ENCODE measurements at places on chromosomes 12 and 14.
A peak's percentile ranks its signal among the peaks of the same experiment; 100 is the strongest.

DNA sequence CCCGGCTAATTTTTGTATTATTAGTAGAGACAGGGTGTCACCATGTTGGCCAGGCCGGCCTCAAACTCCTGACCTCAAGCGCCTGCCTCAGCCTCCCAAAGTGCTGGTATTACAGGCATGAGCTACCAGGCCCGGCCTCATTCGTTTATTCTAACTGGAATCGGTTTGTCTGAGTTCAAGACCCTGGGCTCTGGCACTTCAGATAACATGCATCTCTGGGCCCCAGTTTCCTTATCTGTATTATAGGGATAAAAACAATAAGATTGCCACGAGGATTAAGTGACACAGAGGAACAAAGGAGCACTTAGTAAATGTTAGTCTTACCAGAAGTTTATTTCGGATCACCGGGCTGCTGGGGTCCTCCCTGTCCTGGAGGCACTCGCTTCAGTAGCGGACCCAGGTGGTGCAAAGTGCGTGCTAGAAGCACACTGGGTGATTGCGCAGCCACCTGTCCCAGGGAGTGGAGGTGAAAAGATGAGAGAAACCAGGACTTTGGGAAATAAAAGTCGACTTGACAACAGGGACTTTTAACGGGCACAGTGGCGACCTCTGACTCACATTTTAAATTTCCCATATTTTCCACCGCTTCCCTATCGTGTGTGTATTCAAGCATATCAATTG is 37.5 kb downstream of the ACACB start:
- no peak for DNase-seq

GRCh38 chr12:45122768-45123380 is 72.0 kb upstream of the DBX2 start:
- DNase-seq: peak; percentile 18

- DNase-seq: peak; percentile 10
Measured at GRCh38 chr14:103243764-103244737, 90.0 kb upstream of the EIF5 start.

DNA sequence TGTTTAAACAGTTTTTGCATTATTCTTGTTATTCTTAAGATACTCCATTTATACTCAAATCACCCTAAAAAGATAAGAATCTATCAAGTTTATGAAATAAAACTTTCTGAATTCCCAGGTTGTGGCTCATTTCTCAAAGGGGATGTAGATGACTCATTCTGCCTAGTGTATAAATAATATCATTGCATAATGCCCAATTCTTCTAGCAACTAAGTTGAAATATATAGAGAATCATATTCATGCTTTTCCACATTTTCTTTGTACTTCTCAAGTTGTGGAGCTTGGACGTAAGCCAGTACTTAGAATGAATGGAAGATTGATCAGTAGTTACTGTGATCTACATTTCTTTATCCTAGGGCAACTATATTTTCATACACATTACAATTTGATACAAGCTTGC is 201.1 kb downstream of the PPFIA2 start:
- DNase-seq: peak; percentile 49

GRCh38 chr14:92573761-92574498 is 60.3 kb downstream of the RIN3 start:
- no peak for DNase-seq

GRCh38 chr12:51923506-51924365 is 16.4 kb downstream of the ACVRL1 start:
- DNase-seq: no peak

- no peak for DNase-seq
Measured at GRCh38 chr12:89544022-89544421, 18.2 kb upstream of the POC1B start.

- DNase-seq: no peak
Measured at GRCh38 chr12:53346491-53346890, 10.3 kb upstream of the SP7 start.

DNA sequence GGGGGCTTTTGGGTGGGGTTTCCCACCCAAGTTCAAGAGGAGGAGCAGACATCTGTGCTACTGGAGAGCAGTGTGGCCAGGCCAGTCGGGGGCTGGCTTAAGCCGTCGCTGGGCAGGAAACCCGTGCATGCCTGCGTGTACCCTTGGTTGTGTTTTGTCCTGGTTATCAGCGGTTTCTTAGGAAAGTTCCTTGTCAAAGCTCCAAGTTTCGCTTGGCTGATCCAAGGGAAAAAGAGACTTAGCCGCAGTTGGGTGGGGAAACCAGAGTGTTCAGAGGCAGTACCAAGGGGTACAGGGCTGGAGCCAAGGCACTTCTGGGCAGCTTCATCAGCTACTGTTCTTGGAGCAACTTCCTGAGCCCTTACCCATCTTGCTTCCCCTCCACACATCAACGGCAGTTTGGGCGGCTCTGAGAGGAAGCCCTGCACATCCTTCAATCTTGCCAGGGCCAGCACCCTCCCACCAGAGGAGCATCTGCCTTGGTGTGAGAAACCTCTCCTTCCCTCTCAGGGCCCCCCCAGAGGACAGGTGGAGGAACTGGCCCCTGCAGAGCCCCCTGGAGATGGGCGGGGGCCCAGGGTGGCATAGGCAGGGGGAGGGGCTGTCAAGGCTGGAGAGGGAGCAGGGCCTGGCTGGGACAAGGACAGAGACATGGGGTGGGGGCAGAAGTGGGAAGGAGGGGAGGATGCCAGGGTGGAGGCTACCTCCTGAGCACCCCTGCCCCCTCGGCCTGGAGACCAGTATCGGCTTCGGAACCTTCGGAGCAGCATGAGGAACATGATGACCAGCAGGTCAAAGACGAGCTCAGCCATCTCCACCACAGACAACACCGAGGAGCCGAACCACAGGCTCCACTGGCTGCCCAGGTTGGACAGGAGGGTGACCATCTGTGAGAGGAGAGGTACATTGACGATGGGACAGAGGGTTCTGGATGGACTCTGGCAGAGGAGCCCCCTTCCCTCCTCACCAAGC is 5.8 kb upstream of the TNFRSF1A start:
- DNase-seq: no peak

GRCh38 chr14:56905282-56905681 is 95.0 kb upstream of the OTX2 start:
- no peak for DNase-seq

GRCh38 chr14:101557811-101558738 is 3.2 kb upstream of the DIO3 start:
- no peak for DNase-seq

- no peak for DNase-seq
Measured at GRCh38 chr12:132617822-132618682, 524 bp upstream of the P2RX2 start.

- DNase-seq: peak; percentile 13
Measured at GRCh38 chr12:99670635-99671034, 23.1 kb downstream of the GARIN6 start.

DNA sequence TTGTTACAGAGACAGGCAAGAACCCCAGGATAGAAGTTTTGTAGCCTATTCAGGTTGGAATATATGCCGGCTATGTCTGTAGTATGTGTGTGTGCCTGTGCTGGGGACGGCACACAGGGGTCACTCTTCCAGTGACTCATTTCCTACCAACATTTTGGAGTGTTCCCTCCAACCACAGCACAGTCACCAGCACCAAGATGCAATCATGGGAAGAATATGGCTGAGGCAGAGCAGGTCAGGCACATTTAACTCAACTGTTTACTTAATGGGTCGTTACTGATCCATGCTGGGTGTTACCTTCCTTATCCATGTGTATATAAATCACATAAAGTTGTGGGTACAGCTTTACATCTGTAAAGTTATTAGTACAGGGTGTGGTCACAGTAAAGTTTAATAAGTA is 178.3 kb downstream of the PRKD1 start:
- peak; percentile 48 for DNase-seq

DNA sequence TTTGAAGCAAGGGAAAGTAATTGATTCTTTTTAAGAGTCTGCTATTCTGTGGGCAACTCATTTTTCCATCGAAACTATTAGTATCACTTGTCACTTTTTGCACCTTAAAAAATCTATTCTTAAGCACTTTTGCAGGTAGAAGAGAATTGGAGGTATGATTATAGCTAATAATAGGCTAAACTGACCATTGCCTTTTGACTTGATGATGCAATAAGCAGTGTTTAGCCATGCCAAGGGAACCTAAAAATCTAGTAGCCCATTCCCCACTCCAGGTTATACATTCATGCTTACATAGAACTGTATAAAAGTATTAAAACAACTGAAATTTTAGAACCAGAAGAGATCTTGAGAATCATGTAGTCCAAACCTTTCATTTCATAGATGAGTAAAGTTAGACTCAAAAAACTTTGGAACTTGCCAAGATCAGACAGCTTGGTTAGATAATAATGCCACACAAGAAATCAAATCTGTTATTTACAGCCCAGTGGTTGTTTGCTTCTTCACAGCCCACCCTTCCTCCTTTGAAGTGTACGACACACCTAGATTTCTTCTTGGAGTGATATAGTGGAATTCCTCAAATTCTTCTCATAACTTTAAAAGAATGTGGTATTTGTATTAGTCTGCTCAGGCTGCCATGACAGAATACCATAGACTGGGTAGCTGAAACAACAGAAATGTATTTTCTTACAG is 21.7 kb upstream of the GARIN2 start:
- DNase-seq: peak; percentile 32

DNA sequence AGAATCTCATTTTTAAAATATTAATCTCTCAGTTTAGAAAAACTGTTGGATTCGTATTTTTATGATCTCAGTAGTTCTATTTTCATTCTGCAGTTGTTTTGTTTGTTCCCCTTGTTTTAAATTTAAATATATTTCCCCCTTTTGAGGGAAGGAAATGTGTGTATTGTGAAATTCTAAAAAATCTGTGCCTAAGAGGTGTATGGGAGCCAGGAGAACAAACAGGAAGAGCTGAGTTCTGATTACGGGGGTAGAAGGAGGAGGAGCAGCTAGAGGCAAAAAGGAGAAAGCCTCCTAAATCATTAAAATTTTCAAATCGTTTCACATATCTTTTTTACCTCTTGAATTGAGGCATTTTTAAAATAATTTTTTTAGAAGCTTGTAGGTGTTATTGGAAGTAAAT is 2.3 kb downstream of the RDH12 start:
- DNase-seq: no peak

DNA sequence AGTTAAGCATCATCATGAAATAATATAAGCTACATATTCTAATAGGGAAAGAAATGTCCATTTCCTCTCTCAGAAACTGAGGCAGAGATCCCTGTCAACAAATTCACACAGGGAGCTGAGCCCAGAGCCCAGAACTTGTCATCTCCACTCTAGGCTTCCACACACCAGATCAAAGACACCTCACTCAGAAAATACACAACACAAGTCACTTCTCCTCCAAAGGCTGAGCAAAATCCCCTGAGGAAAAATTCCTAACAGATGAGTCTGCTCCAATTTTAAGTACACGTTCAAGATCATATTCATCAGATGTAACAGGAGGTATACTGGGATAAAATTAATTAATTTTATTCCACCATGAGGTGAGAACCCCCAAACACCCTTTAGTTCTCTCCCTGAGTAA is 227.3 kb downstream of the DPF3 start:
- peak; percentile 84 for DNase-seq

GRCh38 chr12:128402486-128403243 is 135.7 kb downstream of the TMEM132C start:
- DNase-seq: no peak

DNA sequence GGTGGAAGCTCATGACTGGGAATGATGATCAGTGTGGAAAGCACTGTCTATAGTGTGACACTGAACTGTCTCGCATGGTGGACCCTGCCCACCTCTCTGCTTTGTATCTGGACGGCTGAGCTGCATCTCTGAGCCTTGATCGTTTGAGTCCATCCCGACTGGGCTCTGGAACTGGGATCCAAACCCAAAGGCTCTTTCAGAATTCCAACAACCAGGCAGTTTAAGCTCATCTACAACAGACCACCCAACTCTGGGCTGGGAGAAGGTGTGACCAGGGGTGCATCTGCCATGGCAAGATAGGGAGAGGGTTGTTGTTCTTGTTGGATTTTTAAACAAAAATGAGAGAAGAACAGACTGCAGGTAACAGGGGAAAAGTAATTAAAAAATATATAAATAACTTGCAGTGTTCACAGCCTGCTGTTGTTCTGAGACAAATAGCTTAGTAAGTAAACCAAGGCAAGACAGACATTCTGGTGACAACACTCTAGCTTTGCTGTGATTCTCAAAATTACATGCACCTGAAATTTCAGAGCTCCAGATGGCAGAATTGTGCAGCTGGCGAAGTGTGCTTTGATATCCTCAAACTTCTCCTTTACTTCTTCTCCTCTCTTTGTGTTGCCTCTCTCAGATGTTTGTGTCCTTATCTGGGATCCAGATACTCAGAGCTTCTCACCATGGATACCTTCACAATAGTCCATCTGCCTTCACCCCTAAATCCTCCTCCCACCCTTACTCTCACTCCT is 209.6 kb downstream of the EMP1 start:
- no peak for DNase-seq

GRCh38 chr12:11719678-11720099 is 70.2 kb downstream of the ETV6 start:
- DNase-seq: peak; percentile 97

DNA sequence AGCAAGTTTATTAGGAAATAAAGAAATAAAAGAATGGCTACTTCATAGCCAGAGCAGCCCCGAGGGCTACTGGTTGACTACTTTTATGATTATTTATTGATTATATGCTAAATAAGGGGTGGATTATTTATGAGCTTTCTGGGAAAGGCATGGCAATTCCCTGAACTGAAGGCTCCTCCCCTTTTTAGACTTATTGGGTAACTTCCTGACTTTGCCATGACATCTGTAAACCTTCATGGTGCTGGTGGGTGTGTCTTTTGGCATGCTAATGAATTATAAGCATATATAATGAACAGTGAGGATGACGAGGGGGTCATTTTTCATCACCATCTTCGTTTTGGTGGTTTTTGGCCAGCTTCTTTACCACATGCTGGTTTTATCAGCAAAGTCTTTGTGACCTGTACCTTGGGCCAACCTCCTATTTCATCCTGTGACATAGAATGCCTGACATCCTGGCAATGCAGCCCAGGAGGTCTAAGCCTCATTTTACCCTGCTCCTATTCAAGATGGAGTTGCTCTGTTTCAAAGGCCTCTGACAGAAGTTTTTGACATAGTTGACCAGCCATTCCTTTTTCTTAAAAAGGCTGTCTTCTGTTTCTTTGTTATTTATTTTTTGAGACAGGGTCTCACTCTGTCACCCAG is 11.1 kb upstream of the PTGES3 start:
- no peak for DNase-seq

DNA sequence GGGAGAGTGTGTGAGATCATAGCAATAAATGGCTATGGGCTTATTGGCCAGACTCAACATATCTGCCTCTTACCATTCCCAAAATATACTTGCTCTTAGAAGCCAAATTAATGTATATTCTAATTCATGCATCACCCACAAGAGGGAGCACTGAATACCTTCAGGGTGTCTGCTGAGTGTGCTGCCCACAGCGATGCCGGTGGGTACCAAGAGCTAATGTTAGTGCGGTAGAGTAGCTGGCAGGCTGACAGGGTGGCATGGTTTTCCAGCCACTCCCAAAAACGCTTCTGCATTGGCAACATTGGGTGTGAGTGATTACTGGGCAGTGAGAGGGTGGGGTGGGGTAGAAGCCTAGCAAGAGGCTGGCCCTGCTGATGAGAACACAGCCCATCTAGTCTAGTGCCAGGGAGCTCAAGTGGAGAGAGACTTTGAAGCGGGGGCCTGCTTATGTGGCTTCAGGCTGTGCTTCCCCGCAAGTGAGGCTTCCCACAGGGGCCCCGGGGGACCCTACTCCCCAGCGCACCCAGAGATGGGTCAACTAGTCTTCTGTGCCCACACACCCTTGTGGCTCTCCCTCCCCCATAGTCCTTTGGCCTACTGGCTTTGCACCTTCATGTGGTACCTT is 9.2 kb upstream of the PLEKHD1 start:
- no peak for DNase-seq

GRCh38 chr12:129911428-129912049 is 7.7 kb upstream of the TMEM132D start:
- DNase-seq: peak; percentile 40

GRCh38 chr12:32435921-32436705 is 36.8 kb downstream of the FGD4 start:
- DNase-seq: no peak

Data from fibroblast of skin of abdomen (primary cell).